SHP77 treated with DMSO at 0.1 percent for 48 hours (cell line): ENCODE measurements at places on chromosomes 2 and 18.

DNA sequence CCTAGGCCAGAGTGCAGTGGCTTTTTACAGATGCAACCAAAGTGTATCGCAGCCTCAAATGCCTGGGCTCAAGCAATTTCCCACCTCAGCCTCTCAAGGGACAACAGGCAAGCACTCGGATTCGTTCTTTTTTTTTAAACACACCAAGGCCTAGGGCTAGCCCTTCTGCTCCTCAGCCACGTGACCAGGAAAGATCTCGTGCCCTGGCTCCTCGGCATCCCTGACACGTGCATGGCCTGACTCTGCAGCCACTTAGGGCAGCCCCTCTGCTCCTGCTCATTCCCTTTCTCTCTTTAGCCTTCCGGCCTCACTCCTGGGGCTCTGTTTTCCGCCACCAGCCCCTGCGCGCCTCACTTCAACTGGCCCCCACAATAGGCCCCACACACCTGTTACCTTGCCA is 18.4 kb downstream of the FAM178B start:
- DNase-seq = no peak

GRCh38 chr2:143357966-143358365 is 228.7 kb downstream of the ARHGAP15 start:
- no peak for DNase-seq

GRCh38 chr2:74425523-74425922 is 4.0 kb downstream of the WDR54 start:
- DNase-seq = no peak

- DNase-seq = no peak
Observed at GRCh38 chr2:241958818-241959545, 89.5 kb downstream of the RTP5 start.

DNA sequence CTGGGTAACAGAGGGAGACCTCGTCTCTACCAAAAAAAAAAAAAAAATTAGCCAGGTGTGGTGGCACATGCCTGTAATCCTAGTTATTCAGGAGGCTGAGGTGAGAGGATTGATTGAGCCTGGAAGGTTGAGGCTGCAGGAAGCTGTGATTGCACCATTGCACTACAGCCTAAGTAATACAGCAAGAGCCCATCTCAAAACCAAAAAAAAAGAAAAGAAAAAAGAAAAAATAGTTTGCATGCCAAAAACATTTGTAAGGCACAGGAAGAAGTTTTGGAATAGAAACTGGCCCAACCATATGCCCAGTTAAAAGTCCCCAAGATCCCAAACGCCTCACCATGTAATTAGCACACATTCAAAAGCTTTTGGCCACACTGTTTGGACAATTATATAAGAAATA is 13.4 kb upstream of the ACOXL start:
- no peak for DNase-seq

- no peak for DNase-seq
Observed at GRCh38 chr18:75304678-75305557, 94.3 kb downstream of the TSHZ1 start.

- DNase-seq = peak; percentile 78
Observed at GRCh38 chr18:36693931-36694620, 134.7 kb downstream of the TPGS2 start.

DNA sequence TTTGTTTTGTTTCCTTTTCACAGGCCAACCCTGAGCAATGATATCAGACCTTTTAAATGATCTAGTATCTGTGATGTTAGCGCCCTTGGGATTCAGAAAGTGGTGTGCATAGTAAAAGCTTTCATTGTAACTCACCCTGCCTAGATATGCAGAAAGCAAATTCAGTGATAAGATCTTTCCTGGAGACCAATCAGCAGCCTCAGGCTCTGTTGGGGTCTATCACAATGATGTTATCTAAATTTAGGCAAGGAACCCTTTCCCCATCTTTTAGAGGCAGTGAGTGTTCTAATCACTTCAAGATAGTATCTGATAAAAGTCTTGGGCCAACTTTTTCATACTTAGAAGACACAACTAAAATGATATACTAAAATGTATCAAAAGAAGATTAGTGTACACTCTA is 23.6 kb upstream of the PNO1 start:
- DNase-seq = no peak

GRCh38 chr2:241798081-241798630 is 10.8 kb upstream of the NEU4 start:
- DNase-seq = no peak

GRCh38 chr18:74766251-74766650 is 168.6 kb downstream of the ZNF407 start:
- DNase-seq = no peak

DNA sequence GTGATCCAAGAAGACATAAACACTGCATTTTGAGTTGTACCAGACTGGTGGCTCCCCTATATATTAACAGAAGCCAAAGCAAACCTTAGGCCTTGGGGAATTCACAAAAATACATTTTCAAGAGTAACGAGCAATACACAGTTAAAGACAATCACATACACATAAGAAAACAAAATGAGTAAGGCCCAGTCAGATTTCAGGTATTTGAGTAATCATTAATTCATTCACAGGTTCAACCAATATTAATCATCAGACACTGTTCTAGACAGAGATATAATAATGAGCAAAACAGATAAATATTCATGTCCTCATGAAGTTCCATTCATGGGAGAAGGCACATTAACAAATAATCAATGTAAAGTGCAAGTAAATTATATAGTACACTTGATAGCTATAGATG is 9.6 kb downstream of the STPG4 start:
- DNase-seq = no peak

DNA sequence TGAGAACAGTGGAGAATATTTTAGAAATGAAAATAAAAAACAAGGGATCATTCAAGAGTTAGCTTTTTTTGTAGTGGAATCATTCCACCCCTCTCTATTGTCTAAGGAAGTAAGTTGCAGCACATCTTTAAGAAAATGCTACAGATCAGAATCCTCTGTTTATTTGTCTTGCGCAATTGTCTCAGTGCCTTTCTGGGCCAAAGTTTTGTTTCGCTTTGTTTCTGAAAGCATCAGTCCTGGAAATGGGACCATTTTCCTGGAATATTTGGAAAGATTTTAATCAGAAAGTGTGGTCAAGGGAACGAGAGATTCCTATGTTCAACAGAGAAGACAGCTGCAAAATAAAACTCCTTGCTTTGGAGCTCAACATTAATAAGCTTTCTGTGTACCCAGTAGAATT is 74.0 kb downstream of the NRXN1 start:
- DNase-seq = no peak

DNA sequence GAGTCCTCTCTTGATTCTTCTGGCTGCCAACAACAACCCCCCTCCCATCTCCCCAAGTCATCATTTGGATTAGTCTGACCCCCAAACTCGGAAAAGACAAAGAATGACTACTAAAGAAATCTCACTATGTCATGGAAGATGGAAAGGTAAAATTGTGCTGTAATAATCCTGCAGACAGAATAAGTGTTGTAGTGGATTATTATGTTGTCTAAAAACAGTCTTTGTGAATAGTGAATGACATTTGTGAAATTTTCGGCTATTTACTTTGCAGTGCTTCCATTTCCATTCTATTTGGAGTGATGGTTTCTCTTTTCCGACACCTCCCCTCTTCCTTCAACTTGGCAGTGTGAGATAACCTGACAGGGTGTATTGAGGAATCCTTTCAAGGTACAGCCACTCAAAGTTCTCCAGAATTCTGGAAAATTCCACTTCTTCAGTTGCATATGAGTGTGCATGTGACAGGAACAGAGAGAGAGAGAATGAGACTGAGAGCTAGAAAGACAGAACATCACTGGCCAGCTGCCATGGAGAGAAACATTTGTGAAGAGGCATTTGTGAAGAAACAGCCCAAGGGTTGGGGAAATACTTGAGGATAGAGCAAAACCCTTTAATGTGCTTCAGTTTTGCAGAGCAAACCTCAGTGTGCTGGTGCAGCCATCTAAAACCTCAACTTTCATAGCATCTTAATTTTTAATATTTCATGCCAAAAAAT is 141.9 kb upstream of the DLX2 start:
- no peak for DNase-seq

- no peak for DNase-seq
Observed at GRCh38 chr2:121076885-121077549, 208.0 kb downstream of the TFCP2L1 start.

DNA sequence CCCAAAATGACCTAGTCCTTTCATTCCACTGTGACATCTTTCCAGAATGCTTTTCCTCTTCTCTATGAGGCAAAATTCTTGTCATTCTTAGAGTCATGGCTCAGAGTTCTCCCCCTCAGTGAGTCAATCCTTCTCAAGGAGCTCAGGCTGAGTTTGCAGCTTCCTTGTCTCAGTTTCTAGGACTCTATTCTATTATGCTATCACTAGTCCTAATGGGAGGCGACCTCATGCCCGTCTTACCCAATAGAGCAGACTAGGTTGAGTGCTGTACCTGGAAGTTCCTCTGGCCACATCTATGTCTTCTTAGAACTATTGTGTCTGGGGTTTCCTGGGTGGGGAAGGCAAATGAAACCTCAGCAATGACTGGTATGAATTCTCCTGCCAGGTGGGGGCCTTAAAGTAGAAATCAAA is 51.5 kb downstream of the HAUS1 start:
- DNase-seq = no peak

GRCh38 chr2:48268671-48269070 is 261.3 kb upstream of the STON1 start:
- no peak for DNase-seq

- DNase-seq = no peak
Observed at GRCh38 chr2:235113854-235114253, 162.0 kb downstream of the SH3BP4 start.

- no peak for DNase-seq
Observed at GRCh38 chr18:62880673-62881364, 165.5 kb downstream of the PHLPP1 start.

- DNase-seq = no peak
Observed at GRCh38 chr18:10410472-10411308, 43.7 kb upstream of the APCDD1 start.

DNA sequence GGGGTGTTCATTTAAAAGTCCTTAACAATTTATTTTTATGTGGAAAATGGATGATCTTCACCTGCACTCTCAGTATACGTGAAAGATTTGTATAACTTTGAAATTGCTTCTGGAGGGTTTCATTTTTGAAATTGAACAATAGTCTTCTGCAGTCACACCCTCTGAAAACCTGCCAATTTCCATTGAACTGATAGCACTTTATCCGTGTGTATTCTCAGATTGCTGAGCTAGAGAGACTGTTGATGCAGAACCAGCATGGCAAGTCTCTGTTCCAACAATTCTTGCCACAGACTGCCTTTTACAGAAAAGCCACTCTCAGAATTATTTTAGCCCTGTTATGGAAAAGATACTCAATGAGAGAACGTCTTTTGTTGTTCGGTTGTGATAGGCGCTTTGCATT is 6.6 kb upstream of the GULP1 start:
- no peak for DNase-seq
